ENCODE measurements at places on chromosomes 2 and 18.

- no peak for DNase-seq
Observed at GRCh38 chr2:43041173-43041591, 185.2 kb downstream of the ZFP36L2 start.

DNA sequence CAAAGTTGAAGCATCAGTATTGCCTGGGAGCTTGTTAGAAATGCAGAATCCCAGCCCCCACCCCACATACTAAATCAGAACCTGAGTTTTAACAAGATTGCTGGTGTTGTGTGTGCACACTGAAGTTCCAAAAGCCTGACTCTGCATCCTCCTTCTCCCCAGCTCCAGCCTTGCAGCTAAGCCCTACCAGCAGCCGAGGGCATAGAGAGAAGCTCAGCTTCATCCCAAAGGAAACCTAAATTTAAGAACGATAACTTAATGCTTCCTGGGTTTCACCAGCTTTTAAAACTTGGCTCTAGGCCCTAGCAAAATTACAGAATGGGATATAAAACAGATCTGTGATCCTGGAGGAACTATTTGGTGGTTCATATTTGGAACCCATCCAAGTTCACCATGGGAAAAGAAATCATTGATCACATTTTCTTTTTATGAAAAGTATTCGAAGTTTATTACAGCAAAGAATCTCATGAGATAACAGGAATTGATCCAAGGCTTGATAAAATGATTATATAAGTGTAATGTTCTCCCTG lies 11.1 kb downstream of the SMYD1 start:
- no peak for DNase-seq

GRCh38 chr18:63001861-63002260 lies 286.5 kb downstream of the PHLPP1 start:
- DNase-seq, result no peak

- no peak for DNase-seq
Observed at GRCh38 chr2:191255271-191255670, 10.1 kb downstream of the MYO1B start.

DNA sequence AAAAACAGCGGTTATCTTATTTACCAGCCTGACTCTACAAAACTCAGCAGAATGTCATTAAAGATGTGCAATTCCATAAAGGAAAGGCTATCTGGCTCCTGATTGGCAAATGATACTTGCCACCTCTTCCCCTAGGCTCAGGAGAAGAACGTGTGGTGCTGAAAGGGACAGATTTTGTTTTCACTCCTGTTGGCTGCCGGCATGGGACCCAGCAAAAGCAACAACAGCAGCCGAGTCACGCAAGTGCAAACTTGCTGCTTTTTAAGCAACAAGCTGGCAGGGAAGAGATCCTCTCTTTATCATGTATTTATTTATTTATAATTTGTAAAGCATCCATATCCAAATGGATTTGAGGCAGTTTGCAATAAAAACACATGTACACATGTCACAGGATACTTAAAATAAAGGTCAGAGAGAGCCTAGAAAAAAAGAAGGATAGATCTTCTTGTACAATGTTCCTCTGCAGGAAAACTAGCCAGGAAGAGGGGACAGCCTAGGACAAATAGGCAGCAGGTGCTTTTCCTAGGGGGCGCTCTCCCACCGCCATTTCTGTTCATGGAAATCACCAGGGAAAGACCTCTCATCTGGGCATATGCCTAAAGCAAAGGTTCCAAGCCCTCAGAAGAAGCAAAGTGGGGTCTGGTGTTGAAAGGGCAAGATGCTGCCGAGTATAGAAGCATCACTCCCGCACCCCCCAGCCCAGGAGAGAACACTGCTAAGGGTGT lies 799.3 kb downstream of the BCL11A start:
- no peak for DNase-seq

GRCh38 chr2:55875434-55876135 lies 48.0 kb downstream of the EFEMP1 start:
- DNase-seq, result no peak

Data from activated CD8-positive, alpha-beta memory T cell treated with anti-CD3 and anti-CD28 coated beads for 48 hours (primary cell).